Stimulated activated CD4-positive, alpha-beta T cell treated with anti-CD3 and anti-CD28 coated beads, Interleukin-1b, Interleukin-23, amount 100 ng/mL, for 1 hour (primary cell): ENCODE measurements at places on chromosomes 3 and 15.

DNA sequence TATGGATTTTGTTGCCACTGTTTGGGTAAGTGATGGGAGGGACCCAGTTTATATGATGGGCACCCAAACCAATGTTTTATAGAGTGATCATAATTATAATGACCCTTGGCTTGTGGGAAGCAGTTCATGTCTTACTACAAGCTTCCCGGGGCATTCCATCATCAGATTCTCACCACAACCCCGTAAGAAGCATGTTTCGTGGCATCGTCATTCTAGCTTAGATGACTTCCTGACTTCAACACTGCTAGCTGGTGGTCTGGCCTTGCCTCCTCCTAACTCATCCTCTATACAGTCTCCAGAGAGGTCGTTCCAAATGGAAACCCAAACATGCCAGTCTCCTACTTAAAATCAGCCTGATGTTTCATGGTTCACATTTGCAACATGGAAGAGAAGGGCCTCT lies 226.9 kb downstream of the ADAMTS9 start:
- DNase-seq = no peak

- peak; percentile 59 for DNase-seq
Observed at GRCh38 chr15:90902840-90903732, at the start of gene MAN2A2. TSS of gene MAN2A2 (plus strand) at chr15:90903302. CDS start at chr15:90904208, 906 bp downstream.

DNA sequence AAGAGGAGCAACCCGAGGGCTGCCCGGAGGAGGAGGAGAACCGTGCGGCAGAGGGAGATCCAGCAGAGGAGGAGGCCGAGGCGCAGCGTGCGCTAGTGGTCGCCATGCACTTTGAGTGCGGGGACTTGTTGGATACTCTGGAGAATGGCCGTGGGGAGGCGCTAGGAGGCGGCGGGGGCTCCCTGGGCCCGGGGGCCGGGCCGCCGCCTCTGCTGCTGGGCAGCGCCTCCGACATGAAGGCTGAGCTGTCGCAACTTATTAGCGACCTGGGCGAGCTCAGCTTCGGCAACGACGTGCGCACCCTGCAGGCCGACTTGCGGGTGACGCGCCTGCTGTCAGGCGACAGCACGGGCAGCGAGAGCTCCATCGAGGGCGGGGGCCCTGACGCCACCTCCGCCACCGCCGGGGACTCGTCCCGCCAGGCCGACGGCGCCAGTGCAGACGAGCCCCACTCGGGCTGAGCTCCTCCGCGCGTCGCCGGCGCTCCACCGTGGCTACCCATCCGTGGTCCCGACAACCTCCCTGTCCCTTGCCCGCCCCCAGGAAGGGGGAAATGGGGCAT lies 2.0 kb downstream of the FAM43A start:
- DNase-seq = no peak

DNA sequence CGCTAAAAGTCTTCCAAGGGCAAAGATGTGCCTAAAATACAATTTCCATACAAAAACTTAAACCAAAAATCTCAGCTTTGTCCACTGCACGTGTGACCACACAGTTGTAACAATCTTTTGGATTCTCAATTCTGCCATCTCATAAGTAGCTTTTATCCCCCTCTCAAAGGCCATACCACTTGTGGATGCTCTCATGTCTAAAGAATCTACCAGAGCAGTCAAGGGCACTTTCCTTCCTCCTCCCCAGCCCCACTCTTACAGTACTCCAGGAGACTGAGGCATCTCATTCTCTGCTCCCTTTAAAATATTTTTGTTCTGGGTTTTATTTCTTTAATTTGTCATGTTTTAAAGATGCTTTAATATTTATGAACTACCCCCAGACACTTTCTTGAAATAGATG lies 102.3 kb upstream of the PFN2 start:
- no peak for DNase-seq

DNA sequence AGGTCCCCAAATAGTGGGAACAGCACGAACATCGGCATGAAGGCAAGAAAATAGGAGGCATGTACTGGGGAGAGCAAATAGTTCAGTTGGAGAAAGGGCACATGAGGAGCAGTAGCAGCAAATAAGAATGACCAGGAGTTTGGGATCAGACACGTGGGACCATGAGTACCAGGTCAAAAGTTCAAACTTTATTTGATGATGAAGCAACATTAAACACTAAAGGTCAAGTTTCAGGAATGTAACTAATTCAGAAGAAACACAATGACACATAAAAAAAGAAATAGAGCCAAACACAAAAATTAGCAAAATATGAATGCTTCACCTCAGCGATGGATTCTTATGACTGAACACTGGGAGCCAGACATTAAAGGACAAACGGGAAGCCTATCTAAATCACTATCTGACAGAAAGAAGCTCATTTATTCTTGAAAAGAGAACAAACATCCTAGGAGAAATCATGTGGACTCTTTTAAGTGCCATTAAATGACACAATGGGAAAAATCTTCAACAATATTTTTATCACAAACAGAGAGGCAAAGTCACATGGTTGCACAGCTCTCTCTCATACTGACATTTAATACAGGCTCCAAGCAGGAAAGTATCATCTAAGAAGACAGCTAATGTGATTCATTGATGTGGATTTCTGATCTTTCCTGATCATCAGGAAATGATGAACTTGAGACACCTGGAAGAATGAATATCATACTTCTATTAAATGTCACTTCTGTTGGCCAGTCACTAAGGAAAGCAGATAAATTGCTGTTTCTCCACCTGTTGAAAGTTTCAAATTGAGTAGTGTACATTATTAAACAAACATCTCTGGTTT lies 216.9 kb upstream of the THBS1 start:
- no peak for DNase-seq

GRCh38 chr3:164459521-164460151 lies 618.7 kb downstream of the SI start:
- no peak for DNase-seq

DNA sequence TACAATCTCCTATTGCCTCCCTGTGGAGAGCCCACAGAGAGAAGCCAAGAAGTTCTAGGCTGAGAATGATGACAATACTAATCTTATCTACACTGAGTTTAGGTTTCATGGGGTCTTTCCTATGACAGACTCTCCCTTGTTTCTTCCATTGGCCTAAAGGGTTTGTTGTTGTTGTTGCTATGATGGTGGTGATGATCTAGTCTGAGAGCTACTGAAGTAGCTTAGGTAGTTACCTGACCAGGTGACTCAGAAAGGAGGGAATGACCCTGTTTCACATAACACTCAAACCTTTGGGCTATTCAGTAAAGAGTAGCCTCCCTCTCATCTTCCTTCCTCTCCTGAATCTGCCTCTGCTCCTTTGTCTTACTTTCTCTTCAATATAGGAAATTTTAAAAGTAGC lies 170.2 kb downstream of the GMNC start:
- DNase-seq = no peak

DNA sequence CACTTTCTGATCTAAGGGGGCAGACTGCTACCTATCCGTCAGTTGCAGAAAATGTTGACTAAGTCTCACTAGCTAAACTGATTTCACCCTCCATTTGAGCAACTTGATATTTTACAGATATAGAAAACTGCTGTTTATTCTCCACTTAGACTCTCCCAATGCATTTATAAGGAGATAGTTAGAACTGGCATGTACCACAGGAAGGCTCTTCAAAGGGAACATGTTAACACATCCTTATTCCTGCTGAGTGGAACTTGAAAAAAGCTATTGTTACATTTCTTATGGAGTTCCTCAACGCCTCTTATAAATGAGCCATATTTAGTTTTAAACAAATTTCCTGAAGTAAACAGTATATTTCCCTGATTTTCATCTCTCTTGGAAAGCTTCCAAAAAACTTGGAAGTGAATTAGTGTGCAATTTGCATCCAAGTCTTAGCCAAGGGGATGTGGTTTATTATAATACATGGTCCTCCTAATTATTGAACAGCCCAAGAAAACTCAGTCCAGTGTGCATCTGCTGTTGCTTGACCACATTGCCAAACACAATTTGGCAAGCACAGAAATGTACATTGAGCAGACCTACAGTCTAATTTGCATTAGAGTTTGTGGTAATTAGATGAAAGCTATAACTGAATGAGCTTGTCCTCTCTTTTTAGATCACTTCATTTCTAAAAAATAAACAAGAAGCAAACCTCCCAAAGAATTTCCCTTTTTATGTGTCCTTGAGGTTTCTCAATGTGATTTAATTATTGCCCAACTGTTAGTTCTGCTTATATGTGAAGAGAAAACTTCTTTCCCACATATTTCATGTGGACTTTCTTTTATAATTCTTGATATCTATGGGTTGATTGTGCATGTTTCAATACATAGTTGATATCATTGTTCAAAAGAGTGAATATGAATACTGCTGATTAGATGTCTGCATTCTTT lies 72.6 kb upstream of the DPH6 start:
- DNase-seq = no peak

GRCh38 chr3:175477651-175478224 lies 618.6 kb downstream of the NAALADL2 start:
- no peak for DNase-seq

DNA sequence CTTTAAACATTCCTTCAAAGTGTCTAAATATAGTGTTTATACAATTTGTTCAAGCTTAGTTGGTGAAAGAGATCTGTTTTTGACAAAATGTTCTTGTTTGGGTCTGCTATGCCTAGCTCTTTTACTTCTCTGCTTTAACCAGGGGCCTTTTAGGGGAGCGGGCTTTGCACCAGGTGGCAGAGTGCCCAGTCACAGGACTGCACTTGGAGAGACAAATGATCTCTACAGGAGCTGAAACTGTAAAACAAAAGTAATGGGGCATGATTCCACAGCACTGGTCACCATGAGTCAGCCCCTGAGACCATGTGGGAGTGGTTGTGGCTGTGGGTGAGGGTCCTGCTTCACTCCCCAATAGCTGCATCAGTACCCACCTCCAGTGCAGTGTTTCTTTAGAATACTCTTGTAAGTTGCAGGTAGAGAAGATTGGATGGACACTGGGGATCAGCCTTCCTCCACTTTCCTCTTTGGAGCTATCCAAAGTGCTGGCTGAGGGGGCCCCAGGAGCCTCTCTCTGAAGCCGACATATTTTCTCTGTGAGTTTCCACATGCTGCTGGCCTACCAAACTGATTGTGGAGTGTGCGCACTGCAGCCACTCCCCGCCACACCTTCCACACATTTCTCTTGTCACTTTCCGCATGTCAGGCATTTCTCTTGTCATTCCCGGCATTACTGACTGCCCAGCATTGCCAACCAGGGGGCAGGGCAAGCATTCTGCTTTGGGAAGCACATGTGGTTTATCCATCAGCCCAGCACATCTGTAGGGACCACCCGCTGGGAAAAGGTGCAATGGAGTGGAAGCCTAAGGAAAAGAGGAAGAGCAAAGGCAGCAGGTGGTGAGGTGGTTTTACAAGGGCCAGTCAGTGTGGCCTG lies 110.0 kb downstream of the EPHB1 start:
- DNase-seq = no peak

DNA sequence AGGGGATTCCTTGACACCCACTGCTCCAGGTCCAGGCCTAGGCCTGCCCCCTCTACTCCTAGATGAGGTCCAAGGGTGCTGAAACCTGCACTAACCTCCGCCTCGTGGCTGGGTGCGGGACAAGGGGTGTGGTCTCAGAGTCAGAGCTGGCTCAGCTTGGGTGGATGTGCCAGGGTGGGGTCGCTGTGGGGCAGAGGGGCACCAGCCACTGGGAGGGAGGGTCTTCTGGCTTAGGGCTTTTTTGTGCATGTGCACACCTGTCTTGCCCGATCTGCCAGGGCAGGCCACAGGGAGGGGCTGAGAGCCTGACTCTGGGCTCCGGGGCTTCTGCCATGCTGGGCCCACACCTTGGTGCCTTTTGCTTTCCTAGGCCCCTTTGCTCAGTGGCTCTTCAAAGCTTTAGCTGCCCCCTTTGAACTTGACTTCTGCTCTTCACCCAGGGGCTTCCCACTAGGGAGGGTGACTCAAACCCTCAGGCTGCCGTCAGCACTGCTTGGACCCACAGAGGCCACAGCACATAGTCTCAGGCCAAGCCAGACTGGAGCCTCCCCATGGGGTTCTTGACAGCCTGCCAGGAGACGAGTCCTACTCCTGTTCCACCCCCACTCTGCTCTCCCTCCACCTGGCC lies 73.0 kb downstream of the KLF13 start:
- DNase-seq = no peak

GRCh38 chr3:152899306-152899705 lies 64.4 kb downstream of the P2RY1 start:
- no peak for DNase-seq

- DNase-seq = no peak
Observed at GRCh38 chr3:174959556-174960065, 100.5 kb downstream of the NAALADL2 start.

GRCh38 chr3:52004163-52004787 lies 8.6 kb upstream of the RPL29 start:
- no peak for DNase-seq

GRCh38 chr15:73368301-73369136 lies at the start of gene HCN4:
TSS of gene HCN4 (minus strand) at chr15:73368958. CDS start at chr15:73368270, 688 bp downstream.
- DNase-seq = no peak

DNA sequence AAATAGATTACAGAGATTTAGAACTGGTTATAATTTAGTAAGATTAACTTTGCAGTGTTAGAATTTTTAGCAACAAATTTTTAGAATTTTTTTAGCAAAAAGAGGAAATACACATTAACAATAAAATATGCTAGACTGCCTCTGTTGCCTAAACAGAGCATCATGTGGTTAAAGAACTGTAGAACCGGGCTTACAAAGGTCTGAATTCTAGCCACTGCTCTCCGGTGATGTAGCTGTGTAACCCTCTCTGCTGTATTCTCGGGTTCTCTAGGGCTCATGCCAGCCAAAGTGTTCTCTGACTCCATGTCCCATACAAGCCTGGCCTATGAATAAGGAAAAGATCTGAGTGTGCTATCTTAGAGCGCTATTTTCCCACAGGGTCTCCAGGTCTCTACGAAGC lies 2.9 kb upstream of the P2RY12 start:
- no peak for DNase-seq

DNA sequence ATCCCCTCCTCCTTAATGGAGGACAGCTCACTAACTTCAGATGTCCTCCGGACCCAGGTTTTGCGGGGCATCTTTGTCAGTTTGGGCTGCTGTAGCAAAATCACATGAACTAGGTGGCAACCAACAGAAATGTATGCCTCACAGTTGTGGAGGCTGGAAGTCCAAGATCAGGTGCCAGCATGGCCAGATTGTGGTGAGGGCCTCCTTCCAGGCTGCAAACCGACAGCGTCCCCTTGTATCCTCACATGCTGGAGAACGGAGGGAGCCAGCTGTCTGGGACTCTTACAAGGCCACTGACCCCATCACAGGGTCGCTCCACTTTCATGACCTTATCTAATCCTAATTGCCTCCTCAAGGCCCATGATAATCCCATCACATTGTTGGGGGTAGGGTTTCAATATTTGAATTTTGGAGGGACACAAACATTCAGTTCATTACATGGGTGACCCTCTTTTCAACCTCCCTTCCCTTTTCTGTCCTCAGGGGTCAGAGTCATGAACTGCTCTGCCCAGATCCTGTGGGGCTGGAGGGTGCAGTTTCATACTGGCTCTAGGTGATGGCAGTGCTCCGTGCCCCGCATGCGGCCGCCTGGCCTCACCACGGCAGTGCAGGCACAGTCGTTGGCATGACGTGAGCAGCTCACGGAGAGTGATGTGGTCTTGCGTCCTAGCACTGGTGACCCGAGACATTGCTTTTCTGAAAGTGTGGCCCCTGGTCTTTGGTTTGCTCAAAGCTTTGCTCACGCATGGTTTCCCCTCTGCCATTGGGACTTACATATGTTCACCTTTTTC lies 58.4 kb downstream of the DNASE1L3 start:
- DNase-seq = no peak

GRCh38 chr3:127061641-127062040 lies 78.7 kb downstream of the PLXNA1 start:
- no peak for DNase-seq

- DNase-seq = no peak
Observed at GRCh38 chr3:30342318-30343060, 263.9 kb upstream of the TGFBR2 start.

GRCh38 chr15:88382482-88382983 lies 84.7 kb downstream of the MRPL46 start:
- no peak for DNase-seq

GRCh38 chr3:37014620-37015019 lies 21.3 kb downstream of the MLH1 start:
- DNase-seq = no peak
